ENCODE measurements at places on chromosomes 3 and 15.

DNA sequence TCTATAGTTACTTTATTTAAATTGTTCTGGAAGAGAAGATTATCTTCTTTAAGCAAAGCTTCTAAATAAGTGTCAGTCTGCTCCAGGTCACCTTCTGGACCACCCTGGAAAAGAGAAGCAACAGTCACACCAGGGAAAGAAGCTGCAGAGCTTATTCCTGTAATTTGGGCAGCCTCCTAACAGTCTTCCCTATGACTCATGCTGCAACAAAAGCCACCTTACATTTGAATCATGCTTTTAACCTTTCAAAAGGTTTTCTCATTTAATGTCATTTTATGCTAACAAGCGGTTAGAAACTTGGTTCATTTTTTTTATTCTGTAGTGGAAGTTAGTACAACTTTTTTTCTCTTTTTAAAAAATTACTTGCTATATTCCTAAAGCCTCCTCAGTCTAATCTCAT, 5.3 kb upstream of the GUCA1C start:
- DNase-seq: no peak

GRCh38 chr3:37140899-37141541, 33.4 kb downstream of the LRRFIP2 start:
- no peak for DNase-seq

DNA sequence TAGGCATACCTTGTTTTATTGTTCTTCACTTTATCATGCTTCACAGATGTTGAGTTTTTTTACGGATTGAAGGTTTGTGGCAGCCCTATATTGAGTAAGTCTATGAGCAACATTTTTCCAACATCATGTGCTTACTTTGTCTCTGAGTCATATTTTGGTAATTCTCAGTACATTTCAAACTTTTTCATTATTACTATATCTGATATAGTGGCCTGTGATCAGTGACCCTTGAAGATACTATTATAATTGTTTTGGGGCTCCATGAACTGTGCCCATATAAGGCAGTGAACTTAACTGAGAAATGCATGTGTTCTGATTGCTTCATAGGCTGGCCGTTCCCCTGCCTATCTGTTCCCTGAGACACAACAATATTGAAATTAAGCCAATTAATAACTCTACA, 42.8 kb upstream of the NSMCE3 start:
- peak; percentile 76 for DNase-seq

GRCh38 chr3:71584394-71585011, 975 bp upstream of the FOXP1 start:
- DNase-seq: peak; percentile 66

GRCh38 chr3:30625541-30626438, 19.4 kb downstream of the TGFBR2 start:
- peak; percentile 63 for DNase-seq

GRCh38 chr3:194046995-194047645, 88.8 kb upstream of the HES1 start:
- DNase-seq: no peak

GRCh38 chr3:156720826-156721225, 46.4 kb downstream of the TIPARP start:
- no peak for DNase-seq

DNA sequence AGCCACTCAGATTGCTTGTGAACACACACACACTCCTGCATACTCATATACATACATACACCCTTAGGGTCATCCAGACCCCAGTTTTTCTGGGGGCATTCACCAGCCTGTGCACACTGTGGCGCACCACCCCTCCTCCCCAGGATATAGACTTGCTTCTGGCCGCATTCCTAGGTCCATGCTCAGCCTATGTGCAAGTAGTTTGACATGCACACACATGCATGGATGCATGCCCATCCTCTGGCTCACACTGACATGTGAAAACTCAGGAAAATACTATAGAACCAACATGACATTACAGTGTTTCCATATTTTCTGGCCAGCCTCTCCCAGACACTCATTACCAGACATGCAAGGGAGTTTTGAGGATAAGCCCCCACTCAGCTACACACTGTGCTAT, 79.3 kb upstream of the POLG start:
- DNase-seq: no peak

DNA sequence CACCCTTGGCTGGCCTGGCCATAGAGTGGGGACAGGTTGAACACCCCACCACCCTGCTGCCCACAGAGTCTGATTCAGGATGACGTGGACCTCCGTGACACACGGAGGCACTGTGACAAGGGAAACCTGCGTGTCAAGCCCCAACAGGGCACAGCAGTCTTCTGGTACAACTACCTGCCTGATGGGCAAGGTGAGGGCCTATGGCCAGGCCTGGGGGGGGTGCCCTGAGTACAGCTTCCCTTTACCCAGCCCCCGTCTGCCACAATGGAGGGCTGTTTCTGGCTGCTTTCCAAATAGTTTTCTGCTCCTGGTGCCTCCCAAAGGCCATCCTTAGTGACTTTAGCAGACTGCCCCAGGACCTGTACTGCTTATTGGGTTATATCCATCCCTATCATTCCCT, 1.2 kb upstream of the WDR6 start:
- DNase-seq: no peak

DNA sequence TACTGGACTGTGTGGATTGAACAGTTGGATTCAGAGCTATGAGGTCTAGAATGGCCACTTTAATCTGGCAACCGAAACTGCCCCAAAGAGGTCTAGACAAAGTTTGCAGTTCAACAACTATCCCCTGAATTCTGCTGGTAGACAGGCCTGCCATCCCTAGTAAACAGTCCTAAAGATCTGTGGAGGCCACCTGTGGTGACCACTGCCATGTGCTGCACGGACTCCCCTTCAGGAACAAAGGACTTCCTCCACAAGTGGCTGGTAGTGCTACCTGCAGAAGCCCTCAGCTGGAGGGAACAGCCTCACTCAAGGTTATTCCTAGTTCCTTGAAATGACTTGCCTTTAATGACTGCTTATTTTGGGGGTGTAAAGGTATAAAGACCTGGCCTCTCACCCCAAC, 6.1 kb downstream of the TNFAIP8L3 start:
- DNase-seq: no peak

DNA sequence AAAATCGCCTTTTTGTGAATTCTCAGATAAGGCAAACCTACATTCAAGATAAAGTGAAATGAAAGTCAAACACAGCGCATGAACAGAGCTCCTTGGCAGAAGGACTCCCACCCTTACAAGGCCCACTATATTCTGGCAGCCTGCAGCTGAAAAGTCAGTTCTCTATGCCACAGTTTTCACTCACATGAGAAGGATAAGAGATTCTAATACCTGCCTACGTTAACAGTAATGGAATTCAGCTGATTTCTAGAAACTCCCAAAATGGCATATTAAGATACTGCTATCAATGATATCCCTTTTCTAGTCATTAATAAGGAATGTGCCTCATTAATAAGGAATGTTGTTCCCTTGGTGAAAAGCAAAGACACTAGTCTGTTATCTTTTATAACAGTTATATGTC, 27.0 kb downstream of the SLC30A4 start:
- no peak for DNase-seq

DNA sequence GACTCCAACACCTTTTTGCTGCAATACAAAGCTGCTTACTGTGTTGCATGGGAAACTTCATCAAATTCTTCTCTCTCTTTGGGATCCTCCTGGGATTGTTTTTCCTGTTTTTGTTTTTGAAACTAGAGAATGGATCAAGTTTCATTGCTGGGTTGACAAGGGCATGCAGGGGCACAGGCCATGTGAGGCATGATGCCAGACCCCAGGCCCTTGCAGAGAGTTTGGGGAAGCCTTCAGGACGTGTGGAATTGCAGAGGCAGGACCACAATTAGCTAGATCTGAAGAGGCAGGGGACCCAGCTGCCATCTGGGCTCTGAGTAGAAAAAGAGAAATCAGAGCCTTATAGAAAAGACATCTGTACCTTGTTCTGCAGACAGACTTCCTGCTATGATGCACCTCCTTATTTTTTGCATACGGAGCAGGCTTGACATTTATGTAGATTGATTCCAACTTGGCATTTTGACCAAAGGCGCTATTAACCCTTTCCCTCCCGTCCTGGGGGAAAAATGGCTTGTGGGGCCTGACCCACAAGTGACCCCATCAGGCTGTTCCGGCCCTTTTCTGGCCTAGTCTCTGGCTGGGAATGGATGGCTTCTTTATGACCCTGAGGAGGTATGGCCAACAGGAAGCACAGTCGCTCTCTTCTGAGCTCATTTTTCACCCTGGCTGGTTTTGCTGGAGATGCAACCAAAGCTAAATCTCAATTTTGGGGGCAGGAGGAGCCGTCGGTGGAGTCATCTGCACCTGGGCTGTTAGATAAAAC, 44.3 kb upstream of the CHRNB4 start:
- no peak for DNase-seq

DNA sequence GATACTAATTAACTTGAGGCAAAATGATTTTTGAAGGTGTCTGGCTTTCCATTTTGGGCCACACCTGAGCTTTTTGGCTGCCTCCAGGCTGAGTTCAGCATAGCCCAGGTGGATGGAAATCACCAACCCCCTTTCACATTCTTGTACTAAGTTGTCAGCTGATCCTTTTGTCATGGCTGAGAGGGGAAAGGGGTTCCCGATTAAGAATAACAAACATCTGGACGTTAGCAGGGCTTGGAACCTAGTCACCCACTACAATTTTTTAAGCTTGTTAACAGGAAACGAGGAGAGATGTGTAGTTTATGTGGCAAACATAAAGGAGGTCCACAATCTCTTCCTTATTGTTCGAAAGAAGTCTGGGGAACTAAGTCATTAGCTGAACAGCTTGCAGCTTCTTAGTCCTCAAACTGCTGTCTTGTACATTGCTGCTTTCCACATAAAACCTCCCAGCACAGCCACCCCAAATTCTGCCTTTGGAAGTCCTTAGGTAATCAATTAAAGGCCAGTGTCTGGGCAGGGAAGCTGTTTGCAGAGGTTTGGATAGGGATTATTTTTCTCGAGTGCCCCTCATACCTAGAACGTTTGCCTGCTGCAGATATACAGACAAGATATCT, 5.0 kb downstream of the NR2F2 start:
- DNase-seq: no peak

All from fibroblast of skin of right biceps (primary cell).